ENCODE measurements at places on chromosomes 16 and 17.

GRCh38 chr17:73394512-73395450 is 83.0 kb upstream of the CDC42EP4 start:
- no peak for DNase-seq

DNA sequence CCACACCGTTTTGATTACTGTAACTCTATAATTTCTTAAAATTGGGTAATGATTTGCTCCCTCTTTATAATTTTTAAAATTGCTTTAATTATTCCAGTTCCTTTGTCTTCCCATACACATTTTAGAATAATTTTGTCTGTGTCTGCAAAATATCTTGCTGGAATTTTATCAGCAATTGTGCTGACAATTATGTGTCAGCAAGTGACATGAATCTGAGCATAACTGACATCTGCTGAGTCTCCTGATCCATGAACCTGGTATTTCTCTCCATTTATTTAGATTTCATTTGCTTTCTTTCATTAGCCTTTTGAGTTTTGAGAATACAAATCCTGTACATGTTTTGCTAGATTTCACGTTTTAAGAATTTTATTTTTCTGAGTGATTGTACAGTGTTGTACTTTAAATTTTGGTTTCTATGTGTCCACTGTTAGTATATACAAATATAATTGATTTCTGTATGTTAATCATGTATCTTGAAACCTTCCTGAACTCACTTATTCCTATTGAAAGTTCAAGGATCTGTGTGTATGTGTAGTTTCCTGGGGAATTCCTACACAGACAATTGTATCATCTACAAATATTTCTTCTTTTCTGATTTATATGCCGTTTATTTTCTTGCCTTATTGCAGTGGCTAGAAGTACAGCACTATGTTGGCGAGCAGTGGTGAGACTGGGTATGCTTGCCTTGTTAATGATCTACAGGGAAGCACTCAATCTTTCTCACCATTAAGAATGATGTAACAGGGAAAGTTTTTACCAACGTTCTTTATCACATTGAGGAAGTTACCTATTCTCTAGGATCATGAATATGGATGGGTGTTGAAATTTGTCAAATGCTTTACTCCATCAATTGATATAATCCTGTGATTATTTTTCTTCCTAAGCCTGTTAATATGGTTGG is 45.2 kb downstream of the N4BP1 start:
- no peak for DNase-seq

- no peak for DNase-seq
Measured at GRCh38 chr16:12320298-12320706, 343.8 kb downstream of the SNX29 start.

- peak; percentile 76 for DNase-seq
Measured at GRCh38 chr17:7627250-7628121, at the start of gene SAT2. Gene SAT2 (minus strand): TSS chr17:7627821. CDS start chr17:7627635, 186 bp downstream.

DNA sequence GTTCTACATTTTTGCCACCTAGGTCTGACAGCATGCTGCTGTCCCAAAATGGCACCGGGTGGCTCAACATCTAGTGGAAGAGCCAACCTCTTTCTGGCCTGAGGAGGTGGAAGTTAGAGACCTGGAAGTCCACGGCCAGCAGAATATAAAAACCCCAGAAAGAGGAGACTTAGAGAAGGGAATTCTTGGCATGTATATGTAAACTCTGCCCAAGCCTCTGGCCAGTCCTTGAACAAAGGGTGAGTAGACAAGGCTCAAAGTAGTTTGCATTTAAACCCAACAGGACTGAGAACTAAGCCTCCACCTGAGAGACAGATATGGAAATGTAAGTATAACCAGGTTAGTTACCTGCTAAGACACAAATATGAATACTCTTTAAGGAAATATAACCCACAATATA is 210.3 kb downstream of the GRIN2A start:
- DNase-seq = no peak

GRCh38 chr17:10249271-10250010 is 51.0 kb upstream of the GAS7 start:
- DNase-seq = no peak

DNA sequence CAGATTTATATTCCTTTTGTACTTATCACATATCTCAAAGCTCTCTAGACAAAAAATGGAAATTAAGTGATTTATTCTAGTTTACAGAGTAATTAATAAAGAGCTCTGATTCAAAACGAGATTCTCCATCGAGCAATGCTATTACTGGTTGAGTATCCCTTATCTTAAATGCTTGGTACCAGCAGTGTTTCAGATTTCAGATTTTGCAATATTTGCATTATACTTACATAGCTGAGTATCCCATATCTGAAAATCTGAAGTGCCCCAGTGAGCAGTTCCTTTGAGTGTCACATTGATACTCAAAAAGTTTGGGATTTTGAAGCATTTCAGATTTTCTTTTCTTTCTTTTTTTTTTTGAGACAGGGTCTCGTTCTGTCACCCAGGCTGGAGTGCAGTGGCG is 57.4 kb upstream of the STAC2 start:
- DNase-seq = no peak

Data from activated T-helper 9 cell treated with anti-CD3 and anti-CD28 coated beads, Interleukin-2, amount 50 U/mL, for 16 hours (primary cell).